ENCODE measurements at places on chromosomes 13 and 19.

DNA sequence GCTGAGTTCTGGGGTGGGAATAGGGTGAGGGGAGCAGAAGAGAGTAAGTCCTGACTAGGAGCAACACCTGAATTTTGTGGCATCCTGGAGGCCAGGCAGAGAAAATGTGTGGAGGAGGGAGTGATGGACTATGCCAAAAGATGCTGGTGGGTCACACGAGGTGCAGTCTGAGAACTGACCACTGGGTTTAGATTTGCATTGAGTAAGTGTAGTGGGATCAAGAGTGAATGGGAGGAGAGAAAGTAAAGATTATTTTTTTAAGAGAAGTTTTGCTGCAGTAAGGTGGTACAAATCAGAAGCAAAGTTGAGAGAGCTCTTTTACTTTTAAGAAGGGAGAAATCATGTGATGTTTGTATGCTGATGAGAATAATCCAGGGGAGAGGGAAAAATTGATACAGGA lies 405.1 kb downstream of the DLEU7 start:
- DNase-seq, result no peak

DNA sequence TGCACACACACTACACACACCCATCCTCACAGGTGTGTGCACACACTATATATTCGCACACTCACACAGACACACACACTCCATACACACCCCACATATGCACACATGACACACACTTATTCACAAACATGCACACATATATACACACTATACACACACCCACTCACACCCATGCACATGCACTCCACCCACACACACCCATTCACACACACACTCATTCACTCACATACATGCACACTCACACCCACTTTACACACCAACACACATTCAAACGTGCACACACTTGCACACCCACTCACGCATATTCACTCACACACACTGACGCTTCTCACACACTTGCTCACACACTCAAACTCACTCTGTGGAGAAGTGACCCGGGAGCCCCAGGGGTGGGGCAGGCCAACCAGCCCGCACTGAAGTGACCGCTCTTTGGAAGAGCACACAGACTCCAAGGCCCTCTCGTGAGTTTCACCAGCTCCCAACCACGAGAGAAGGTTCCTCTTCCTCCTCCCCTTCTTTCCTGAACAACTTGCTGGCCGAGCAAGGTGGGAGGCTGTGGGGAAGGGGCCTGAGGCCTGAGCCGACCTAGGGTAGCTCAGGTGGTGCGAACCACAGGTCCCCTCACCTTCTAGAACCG lies 86.1 kb upstream of the TM9SF2 start:
- DNase-seq, result no peak

GRCh38 chr13:99307247-99307646 lies at the start of gene GPR183:
TSS of gene GPR183 (minus strand) at chr13:99307399. CDS start at chr13:99296145, 11,254 bp downstream.
- no peak for DNase-seq

- DNase-seq, result no peak
Measured at GRCh38 chr13:47294691-47295090, 397.8 kb upstream of the HTR2A start.

DNA sequence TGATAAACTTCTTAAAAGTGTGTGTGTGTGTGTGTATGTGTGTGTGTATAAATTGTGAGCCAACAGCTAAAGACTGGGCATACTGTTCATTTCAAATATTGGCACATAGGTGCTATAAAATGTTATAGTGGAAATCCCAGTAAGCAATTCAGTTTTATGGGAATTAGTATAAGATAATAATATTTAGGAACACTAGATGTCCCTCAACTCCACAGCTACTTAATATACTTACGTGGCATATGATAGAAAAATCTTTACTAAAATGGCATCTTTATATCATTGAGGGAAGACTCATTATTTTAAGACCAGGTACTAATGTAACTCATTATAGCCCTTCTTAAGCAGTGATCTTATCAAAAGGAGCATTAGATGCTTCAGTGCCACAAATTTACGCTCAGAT lies 266.2 kb downstream of the MAB21L1 start:
- DNase-seq, result no peak

GRCh38 chr19:50428772-50429463 lies 3.8 kb upstream of the MYBPC2 start:
- no peak for DNase-seq

DNA sequence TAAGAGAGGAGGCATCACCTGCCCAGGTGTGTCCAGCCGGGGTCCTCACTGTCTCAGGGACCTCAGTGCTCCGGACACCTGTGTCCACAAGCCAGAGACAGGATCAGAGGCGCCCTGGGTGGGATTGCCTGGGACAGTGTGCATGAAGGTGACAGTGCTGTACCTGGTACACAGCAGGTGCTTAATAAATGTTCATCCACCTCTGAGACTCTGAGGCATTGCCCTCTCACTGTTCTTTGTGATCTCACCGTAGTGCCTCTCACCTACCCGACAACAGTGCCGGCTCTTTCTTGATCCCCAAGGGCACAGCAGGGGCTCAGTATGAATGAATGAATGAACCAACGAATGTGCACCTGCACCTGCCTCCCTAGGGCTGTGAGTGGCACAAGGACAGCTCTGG lies 9.2 kb downstream of the RDH13 start:
- no peak for DNase-seq

GRCh38 chr13:22740264-22740663 lies 440.5 kb upstream of the SGCG start:
- DNase-seq, result no peak

- no peak for DNase-seq
Measured at GRCh38 chr19:535017-535835, 3.7 kb downstream of the CDC34 start.

GRCh38 chr19:57075801-57076492 lies 43.8 kb upstream of the USP29 start:
- DNase-seq, result no peak

DNA sequence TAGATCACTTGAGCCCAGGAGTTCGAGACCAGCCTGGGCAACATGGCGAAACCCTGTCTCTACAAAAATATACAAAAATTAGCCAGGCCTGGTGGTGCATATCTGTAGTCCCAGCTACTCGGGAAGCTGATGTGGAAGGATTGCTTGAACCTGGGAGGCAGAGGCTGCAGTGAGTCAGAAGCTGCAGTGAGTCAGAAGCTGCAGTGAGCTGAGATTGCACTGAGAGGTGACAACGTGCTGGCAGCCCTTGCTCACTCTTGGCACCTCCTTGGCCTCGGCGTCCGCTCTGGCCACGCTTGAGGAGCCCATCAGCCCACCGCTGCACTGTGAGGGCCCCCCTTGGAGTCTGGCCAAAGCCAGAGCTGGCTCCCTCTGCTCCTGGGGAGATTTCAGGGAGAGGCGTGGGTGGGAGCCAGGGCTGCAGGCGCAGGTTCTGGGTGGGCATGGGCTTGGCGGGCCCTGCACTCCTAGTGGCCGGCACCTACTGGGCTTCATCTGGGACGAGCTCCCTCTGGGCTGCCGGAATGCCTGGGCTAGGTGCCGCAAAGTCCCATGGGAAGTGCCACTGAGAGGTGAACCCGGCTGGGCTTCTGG lies 39.5 kb upstream of the RPL21 start:
- no peak for DNase-seq

All from effector CD8-positive, alpha-beta T cell (primary cell).